ENCODE measurements at places on chromosomes 1 and 21. TPM values are rescaled to one million over a fixed set of nuclear protein-coding genes. Genes with fewer than 3 reads are reported as not detected.

GRCh38 chr1:234530672-234531071, 51.7 kb upstream of the TARBP1 start:
- no peak for DNase-seq

GRCh38 chr1:147504801-147505311, 36.4 kb upstream of the BCL9 start:
- no peak for DNase-seq

GRCh38 chr1:164440232-164440631, 118.8 kb upstream of the PBX1 start:
- no peak for DNase-seq

DNA sequence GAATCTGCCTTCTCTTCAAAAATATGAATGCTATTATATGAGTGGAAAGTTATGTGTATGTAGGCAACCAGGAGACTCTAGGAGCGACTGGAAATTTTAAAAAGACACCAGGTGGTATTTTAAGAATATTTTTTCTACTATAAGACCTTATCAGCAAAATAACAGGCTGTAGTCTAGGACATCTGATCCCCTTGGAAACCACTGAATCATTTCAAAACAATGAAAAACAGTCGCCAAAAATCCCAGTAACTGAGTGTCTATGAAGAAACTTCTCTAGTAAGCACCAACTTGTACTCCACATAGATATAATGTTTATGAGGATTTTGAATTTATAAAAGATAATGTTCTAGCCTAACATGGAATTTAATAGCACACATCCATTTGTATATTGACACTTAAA, 358.5 kb downstream of the GPATCH2 start:
- DNase-seq, result no peak

GRCh38 chr1:15803380-15803779, 4.1 kb downstream of the UQCRHL start:
- no peak for DNase-seq

- no peak for DNase-seq
These were observed 80.3 kb downstream of the GLIS1 start for GRCh38 chr1:53658489-53659230.

- DNase-seq, result no peak
These were observed 25.6 kb downstream of the SLX9 start for GRCh38 chr21:44965251-44966022.

DNA sequence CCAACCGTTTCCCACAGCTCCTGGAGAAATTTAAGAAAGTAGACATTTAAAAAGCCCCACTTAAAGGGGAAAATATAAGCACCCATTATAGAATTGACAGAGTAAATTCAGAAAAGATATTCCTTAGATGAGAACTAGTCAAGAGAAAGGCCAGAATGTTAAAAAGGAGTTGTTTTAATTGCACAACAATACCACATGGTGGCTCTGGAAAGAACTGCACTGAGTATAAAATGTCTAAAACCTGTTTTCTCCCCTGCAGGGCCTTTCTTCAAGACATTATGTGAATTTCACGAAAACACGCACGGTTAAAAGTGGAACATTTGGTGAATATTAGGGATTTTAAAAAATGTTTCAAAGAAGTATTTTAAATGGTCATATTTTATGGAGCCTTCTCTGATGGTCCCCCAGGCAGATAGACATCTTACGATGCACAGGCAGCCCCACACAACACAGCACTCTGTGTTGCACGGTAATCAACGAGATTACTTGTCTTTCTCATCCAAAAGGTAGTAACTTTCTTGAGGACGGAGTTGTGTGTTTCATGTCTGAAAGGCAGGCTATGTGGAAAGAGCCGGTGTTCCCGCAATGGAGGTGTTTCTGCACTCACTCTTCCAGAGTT, 101.9 kb downstream of the PRRX1 start:
- DNase-seq, result no peak

DNA sequence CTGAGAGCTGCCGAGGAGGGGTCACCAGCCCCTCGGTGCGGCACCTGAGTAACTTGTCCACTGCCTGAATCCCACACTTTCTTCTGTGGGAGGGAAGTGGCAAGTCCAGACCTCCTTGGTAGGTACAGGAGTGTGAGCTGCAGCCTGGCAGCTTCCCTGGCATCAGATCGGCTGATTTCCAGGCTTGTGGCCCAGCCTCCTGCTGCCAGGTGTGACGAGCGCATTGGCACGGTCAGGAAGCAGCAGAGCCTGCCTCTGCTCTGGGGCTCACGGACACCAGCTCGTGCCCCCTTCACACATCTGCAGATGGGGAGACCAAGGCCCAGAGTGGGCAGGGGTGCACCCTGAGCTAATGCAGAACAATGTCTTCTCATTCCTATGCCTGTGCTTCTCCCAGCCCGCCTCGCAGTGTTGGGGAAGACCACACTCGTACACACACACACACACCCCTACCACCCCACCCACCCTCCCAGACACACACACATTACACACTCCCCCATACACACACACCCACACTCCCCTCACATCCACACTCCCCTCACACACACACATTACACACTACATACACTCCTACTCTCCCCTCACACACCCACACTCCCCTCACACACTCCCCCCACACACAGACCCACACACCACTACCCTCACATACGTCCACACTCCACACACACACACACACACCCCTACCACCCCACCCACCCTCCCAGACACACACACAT, 33.1 kb upstream of the SELENON start:
- no peak for DNase-seq

DNA sequence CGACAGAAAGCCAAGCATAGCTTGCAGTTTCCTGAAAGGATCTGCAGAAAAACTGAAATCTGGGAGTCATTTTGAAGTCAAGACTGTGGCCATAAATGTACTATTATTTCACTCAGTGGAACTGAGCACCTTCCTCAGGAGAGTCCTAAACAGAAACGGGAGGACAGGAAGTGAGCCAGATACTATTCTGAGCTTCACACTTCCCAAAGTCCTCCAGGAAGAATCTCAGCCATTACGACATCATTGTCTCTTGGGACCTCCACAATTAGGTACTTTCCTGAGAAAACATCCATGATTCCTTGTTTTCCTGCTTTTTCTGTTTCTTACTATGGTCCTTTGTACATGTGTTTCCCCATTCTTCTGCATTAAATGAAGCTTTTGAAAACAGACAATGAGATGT, 299.2 kb upstream of the USP25 start:
- peak; percentile 39 for DNase-seq

The BRDT gene
- polyA plus RNA-seq, result not detected
